ENCODE measurements at places on chromosomes 1 and 21.

DNA sequence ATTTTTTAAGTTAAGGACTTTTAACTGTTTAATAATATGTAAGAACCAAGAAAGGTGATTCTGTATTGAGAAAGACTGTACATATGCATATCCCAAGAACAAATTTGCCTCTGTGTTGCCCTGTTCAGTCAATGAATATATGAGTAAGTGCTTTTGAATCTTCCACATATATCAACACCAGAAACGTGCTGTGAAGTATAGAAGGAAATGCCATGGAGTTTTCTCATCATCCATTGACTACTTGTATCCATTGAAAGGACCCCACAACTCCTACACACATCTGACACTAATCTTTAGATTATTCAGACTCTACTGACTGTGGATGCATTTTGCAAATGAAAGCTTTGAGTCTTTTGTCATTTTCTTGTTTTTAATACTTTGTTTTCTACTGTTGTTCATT lies 366.9 kb downstream of the S1PR1 start:
- no peak for DNase-seq

- no peak for DNase-seq
Observed at GRCh38 chr1:101148980-101149379, 87.8 kb upstream of the S1PR1 start.

DNA sequence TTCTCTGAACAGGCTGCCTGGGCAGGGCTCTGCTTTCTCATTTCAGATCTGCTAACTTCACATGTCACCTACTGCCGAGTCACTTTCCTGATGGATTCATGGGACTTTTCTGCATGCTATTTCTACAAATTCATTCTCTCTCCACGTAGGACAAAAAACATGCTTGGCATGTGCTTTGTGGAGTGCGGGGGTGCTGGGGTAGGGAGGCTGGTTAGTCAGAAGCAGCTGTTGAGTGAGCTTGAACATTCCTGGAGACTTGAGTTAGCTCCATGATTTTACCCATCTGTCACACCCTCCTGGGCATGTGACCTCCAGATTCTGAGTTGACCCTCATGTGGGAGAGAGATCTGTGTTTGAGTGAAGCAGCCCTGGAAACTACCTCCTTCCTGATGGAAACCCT lies 71.4 kb downstream of the UCK2 start:
- peak; percentile 71 for DNase-seq

DNA sequence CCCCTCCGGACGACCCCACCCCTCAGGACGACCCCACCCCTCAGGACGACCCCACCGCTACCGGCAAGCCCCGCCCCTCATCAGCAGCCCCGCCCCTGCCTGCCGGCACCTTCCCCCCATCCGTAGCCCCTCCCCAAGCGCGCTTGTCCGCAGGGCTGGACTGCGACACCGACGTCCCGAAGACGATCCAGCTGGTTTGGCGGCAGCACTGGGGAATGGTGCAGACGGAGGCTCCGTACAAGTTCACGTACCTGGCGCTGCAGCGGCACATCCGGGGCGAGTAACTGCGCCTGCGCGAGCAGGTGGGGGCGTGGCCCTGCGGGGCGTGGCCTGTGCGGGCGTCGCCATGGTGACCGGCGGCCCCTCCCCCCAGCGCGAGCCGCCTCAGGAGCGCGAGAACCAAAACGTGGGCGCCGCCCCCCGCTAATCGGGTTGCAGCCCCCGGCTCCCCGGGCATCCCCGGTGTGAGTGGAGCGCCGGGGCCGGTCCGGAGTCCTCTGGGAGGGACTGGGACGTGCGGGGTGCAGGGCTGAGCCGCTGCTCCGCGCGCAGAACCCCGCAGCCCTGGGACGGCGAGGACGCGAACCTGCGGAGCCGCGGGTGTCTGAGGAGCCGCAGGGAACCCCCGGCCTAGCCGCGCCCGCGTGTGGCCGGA lies 4.9 kb downstream of the RNF223 start:
- DNase-seq, result peak; percentile 39

- DNase-seq, result no peak
Observed at GRCh38 chr1:152515434-152515783, 1.1 kb downstream of the CRCT1 start.

GRCh38 chr1:157540852-157541251 lies 11.5 kb downstream of the FCRL5 start:
- DNase-seq, result no peak

DNA sequence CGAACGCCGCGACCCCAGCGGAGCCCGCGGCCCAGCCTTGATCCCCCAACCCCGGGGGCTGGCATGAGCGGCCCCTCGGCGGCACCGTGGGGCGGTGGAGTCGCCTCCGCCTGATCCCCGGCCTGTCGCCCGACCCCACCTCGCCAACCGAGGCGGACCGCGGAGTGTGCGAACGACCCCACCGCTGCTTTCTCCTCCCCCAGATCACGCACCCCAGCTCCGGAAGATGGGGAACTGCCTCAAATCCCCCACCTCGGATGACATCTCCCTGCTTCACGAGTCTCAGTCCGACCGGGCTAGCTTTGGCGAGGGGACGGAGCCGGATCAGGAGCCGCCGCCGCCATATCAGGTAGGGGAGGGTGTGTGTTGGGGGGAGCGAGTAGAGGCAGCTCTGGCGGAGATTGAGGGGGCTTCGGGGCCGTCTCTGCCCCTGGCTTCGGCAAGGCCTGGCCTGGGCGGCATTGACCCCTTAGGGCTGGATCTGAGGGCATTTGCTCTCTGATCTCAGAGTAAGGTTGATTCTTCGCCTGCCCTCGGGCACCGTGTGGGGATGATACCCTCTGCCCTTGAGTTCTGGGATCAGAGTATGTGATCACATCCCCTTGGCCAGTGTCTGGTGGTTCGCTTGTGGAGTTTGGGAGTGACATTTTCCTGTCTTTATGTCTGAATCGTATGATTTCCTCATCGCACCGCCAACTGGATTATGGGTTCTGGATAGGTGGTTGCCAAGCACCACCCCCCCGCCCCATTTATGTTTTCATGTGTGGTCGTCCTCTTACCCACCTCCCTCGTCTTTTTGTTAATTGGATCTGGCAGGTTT lies 668 bp downstream of the RNF11 start:
- peak; percentile 36 for DNase-seq

GRCh38 chr21:23887725-23888306 lies 1719.5 kb downstream of the MRPL39 start:
- no peak for DNase-seq

DNA sequence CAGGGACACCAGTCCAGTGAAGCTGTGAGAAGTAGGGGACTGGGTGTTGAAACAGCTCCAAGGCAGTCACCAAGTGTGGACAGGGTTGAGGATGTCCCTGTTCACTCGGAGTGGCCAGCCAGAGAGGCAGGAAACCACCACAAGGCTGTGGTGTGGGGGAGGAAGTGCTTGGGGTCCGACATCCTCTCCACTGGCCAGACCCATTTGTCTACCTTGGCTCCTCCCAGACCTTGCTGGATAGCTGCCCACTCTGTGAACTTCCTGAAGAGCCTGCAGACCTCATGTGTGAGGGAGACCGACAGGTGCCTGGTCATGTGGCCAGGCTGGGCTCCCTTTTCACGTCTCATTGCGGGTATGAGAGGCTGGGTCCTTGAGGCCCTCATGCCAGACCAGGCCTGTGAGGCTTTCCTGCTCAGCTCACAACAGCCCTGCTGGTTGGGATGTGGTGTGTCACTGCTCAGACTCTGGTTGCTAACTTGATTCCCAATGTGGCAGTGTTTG lies 21.8 kb downstream of the CYP4B1 start:
- no peak for DNase-seq

- DNase-seq, result no peak
Observed at GRCh38 chr1:228405979-228406228, 731 bp downstream of the TRIM11 start.

DNA sequence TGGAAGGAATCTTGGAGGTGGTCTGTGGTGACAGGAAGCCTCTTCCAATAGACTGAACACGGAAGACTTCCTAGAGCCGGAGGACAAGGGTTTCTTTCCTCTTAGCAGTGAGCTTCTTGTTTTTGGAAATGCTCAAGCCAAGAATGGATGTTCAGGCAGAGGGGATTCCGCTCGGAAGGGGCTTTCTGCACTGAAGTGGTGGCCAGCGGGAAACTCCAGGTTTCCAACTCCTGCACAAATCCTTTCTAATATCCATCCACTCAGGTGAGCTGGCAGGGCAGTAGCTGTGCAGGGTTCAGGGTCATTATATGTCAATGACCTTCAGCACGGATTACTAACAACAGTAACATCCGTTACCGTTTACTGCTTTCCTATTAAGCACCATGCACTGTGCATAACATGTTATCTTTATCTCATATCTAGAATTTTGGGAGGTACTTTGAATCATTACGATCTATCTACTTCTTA lies 573 bp upstream of the CPT2 start:
- DNase-seq, result no peak

- DNase-seq, result peak; percentile 41
Observed at GRCh38 chr1:23118957-23119792, 49.5 kb downstream of the LUZP1 start.

- no peak for DNase-seq
Observed at GRCh38 chr1:145719230-145720079, at the start of gene CD160. CD160 (plus strand) TSS chr1:145719499; CDS start chr1:145728328, 8,829 bp downstream.

DNA sequence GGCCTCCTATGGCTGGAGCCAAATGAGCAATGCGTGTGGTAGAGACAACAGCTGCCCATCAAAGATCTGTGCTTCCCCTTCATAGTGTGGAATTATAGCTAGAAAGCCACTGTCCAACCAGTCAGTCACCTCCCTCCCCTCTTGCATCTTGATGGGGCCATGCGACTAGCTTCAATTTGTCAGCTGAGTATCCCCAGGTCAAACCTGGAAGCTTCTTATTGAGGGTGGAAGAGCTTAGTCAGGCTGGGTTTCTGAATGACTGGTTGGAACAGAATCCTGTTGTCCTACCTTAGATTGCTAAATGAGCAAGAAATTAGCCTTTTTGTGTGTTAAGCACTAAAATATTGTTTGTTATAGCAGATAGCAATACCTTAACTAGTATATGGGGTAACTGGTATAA lies 625.4 kb downstream of the PTPRC start:
- no peak for DNase-seq

DNA sequence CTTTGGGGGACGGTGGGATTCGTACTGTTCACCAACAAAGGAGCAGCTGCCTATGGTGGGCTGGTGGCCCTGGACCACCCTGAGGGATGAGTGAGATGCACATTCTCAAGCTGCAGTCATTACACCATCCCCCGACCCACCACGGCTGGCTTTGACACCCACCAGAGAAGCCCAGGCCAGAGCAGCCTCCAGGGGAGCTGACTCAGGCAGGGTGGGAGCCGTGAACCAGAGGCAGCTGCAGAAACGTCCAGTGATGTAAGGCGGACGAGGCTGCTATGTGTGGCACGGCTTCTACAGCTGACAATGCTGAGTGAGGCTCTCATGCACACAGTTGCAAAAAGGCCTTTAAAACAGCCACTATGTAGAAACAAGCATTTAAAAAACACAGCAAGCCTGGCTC lies 40.1 kb downstream of the CHAF1B start:
- no peak for DNase-seq

GRCh38 chr1:14424325-14425002 lies 174.0 kb upstream of the KAZN start:
- no peak for DNase-seq

- no peak for DNase-seq
Observed at GRCh38 chr1:1578371-1578940, 3.8 kb upstream of the SSU72 start.

DNA sequence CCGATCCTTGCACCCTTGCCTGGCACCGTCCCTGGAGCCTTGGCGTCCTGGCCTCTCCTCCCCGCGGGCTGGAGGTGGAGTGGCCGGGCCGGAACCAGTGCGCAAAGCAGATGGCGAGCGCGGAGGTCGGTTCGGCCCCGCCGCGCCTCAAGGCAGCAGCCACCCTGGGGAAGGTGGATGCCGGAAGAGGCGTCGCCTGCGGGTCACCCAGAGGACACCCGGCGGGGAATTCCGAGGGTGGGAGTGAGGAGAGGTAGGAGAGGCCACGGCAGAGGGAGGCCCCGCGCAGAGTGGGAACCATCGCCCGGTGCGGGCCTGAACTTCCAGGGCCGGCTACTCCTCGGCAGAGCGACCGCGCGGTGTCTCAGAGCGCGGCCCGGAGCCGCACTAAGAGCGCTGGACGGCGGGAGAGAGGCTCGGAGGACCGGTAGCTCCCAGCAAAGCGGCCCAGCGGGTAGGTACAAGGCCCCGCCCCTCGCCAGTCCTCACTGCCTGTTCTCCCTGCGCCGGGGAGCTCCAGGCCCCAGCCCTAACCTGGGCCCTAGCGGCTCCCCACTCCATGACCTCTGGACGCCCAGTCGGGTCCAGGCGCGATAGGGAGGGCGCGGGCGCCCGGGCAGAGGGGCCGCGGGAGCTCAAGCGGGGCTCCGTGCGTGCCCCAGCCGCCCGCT lies at the start of gene RNF207:
Gene RNF207, plus strand, starts transcription at position 271 of the 671 bp plus-strand sequence. CDS start 417 bp downstream, outside the sequence.
- DNase-seq, result peak; percentile 67

GRCh38 chr1:232508130-232508701 lies 121.7 kb downstream of the SIPA1L2 start:
- DNase-seq, result no peak

- no peak for DNase-seq
Observed at GRCh38 chr1:15155888-15156741, 2.6 kb downstream of the TMEM51 start.

DNA sequence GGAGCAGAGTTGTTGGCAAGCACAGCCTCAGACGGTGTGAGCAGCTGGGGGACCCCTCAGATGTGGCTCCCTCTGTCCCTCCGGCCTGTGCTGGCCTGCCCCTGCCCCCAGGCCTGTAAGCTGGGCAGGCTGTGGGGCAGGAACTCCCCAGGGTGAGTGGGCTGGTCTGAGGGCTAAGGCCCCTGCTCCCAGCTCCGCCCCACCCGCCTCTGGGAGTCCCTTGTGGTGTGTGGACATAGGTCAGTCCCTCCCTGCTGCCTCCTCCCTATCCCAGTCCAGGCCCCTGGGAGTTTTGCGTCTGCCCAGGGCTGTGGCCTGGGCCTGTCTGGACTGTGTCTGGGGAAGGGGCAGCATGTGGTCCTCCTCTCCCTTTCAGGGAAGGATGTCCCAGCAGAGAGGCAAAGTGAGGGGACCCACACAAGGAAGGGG lies 3.6 kb upstream of the VWA1 start:
- no peak for DNase-seq

GRCh38 chr1:113233441-113233840 lies 156.9 kb upstream of the MAGI3 start:
- DNase-seq, result no peak

- no peak for DNase-seq
Observed at GRCh38 chr1:31033598-31033997, 31.9 kb downstream of the PUM1 start.

DNA sequence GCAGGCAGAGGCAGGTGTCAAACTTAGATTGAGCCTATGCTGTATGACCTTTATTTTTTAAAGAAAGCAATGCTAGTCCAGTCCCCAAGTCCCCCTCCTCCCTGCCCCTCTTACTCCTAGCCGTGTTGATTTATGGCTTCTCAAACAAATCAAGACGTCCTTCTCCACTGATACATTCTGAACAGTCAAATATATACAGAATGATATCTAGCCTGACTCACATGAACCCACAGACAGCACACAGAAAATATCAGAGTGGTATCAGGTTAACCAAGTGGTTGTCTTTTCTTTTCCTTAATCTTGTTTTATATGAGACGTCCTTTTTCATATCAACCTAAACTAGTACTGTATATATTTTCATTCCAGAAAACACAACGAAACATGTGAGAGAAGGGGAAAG lies 13.4 kb downstream of the DAB1 start:
- no peak for DNase-seq

Data from SW 1271 (cell line).